Osteocyte (in vitro differentiated cells): ENCODE measurements at places on chromosomes 7 and 10. TPM values are rescaled to one million over a fixed set of nuclear protein-coding genes. Genes with fewer than 3 reads are reported as not detected.

DNA sequence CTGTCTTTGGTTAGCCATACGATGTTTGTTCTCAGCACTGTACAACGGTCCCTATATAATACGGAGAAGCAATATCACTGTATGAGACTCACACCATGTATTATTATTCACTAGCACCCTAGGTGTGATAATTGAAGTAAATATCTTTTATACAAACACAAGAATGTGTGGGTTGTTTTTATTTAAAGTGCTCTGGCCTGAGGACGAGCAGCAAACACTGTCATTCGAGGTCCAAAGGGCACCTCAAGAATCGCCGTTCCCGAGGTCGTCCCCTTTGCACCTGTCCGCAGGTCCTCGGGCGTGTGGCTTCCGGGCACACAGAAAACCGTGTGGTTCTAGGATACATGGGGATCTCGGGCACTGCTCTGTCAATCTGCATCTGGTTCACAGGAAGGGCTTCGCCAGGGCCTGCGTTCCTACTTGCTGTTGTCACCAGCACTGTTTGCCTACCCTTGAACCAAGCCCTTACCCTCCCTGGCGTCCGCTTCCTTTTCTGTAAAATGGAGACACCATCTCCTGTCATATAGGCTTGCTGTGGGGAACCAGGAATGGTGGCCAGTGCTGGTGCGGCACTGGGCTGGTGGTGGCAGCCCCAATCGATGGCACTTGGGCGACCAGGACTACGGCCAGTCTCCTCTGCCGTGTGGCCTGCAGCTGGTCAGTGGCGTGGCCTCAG, 28.5 kb upstream of the SH2B2 start:
- DNase-seq: no peak

GRCh38 chr10:60446070-60446833, 56.6 kb upstream of the ANK3 start:
- no peak for DNase-seq

DNA sequence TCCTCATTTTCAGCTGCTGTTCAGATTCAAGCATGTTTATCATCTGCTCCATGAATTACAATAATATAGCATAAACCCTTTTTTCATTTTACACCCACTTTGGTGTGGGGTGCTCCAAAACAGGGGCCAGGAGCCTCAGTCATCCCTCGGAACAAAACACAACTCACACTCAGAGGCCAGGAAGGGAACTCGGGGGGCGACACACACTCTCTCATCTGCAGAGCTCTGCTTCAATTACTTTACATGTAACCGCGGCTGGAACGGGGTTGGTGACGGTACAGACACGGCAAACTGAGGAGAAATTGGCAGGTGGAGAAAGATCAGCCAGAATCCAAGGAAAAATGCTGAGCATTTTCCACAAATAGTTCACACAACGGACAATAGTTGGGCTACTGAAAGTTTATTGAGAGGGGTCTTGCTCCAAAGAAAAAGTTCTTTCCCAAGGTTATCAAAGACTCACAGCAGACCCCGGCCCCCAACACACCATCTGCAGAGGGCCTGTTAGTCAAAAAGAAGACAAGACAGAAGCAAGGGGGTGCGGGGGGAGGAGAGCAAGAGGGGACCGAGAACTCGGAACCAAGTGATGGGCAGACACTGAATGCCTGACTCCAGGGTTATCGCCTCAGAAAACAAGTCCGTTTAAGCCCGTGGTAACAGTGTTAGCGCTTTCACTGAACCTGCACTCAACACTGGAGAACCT, 20.5 kb downstream of the DIP2C start:
- DNase-seq: peak; percentile 64

DNA sequence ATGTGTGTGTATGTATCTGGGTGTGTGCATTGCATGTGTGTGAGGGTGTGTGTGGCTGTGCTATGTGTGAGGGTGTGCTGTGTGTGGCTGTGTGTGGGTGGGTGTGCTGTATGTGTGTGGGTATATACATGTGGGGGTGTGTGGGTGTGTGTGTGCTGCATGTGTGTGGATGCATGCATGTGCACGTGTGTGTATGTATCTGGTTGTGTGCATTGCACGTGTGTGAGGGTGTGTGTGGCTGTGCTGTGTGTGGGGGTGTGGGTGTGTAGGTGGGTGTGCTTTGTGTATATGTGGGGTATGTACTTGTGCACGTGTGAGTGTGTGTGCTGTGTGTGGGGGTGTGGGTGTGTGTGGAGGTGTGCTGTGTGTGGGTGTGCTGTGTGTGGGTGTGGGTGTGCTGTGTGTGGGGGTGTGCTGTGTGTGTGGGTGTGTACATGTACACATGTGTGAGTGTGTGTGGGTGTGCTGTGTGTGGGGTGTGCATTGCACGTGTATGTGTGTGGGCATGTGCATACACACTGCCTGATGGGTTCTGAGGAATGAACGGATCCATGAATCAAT, 579.8 kb downstream of the PTPRN2 start:
- no peak for DNase-seq

GRCh38 chr7:104642560-104642959, 314.2 kb downstream of the LHFPL3 start:
- DNase-seq: no peak

DNA sequence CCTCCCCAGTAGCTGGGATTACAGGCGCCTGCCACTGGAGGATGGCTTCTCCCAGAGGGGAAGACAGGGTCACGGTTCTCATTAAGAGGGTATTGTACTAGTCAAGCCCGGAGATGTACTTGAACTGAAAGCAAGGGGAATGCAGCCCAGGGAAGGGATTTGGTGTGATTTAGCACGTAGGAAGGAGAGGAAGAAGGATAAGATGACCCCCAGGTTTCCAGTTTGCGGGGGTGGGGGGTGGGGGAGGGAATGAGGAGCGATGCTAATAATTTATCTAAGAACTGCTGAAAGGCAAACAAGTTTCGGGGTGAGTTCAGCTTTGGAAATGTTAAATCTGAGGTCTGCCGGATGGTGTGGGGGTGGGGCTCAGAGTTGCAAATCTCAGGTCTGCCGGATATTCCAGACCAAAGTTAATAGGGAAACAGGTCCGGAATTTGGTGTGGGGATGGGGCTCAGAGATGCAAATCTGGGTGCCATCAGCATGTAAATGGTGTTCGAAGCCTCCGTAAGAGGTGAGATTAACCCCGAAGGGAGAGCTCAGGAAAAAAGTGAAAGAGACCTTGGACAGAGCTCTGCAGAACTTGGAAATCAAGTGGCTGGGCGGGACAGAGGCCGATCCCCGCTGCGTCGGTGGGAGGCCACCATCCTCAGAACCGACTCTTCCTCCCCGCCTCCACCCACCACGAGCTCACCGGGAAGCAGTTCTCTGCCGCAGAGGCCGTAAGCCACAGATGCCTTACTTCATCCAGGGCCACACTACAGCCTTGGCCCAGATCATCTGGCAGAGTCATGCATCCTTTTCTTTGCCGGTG, 1.6 kb upstream of the SEPHS1 start:
- DNase-seq: no peak

- no peak for DNase-seq
Measured at GRCh38 chr10:77717336-77717735, 79.7 kb upstream of the KCNMA1 start.

Gene ACTL6B
- total RNA-seq: not detected in 2 replicates

- no peak for DNase-seq
Measured at GRCh38 chr10:7625836-7626235, 40.9 kb downstream of the ITIH5 start.

DNA sequence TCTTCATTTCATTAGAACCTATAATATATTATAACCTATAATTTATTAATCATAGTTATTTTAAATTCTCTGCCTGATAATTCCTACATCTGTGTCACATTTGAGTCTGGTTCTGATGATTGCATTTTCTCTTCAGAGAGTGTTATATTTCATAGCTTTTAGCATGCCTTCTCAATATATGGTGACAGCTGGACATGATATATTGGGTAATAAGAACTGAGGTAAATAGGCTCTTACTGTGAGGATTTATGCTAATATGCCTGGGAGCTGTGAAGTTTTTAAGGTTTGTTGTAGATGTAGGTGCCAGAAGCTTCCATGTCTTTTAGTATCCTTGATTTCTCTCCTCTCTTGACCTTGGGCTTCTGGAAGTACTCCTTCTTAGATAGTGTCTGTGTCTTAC, 325.9 kb upstream of the SEMA3D start:
- no peak for DNase-seq

Gene FRMPD2
- not detected in 2 replicates for total RNA-seq

Gene MAGI2
- total RNA-seq: 10.7 TPM in 2 replicates

GRCh38 chr7:130293521-130293920, 560 bp downstream of the CPA4 start:
- no peak for DNase-seq

- DNase-seq: no peak
Measured at GRCh38 chr7:36777062-36777461, 52.8 kb upstream of the AOAH start.

DNA sequence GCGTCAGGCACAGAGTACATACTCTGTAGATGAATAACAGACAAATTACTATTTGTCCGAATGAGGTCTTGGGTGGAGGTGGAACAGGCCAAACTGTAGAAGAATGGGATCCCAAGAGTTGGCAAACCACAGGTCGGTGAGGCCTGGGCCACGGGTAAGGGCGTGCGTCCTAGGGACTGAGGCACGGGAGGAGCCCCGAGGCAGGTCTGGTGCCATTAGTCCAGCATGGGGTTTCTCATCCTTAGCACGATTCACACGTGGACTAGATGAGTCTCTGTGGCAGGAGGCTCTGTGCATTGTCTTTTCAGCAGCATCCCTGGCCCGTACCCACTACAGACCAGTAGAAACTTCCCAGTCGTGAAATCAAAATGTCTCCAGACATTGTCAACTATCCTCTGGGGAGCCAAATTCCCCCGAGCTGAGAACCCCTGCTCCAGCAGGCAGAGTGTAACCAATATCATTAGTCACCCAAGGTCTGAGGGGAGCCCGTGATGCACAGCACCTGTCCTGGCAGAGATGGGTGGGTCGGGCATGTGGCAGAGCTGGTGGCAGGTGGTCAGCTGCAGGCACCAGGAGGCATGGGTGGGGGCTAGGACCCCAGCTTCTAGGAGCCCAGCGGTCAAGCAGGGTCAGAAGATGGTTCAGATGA, 61.3 kb downstream of the COL13A1 start:
- no peak for DNase-seq

DNA sequence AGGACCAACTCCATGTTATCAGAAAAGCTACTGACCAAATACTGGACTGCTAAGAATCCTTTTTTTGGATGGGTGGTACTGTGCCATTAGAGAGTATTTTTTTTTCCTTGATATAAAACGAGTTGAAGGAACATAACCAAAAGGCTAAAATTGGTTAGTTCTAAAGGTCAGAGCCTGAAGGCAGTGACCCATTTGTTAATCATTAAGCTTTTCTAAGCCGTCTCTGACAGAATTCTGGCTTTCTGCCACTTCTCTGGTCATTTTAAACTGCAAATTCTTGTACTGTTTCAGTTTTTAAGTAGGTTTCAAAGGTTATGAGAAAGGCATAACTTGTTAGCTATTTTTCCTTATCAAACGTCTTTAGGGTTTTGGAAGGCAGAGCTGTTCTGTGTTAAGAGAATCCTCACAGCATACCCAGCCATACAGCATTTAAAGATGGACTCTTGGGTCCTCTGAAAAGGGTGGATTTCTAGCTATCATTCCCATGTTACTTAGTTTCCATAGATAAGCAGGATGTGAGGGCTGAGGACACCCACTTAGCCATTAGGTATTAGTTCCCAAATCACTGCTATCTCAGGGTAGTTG, 196.8 kb downstream of the RNLS start:
- DNase-seq: no peak

Gene DGKI
- 3.0 and 3.1 TPM in 2 replicates for total RNA-seq

DNA sequence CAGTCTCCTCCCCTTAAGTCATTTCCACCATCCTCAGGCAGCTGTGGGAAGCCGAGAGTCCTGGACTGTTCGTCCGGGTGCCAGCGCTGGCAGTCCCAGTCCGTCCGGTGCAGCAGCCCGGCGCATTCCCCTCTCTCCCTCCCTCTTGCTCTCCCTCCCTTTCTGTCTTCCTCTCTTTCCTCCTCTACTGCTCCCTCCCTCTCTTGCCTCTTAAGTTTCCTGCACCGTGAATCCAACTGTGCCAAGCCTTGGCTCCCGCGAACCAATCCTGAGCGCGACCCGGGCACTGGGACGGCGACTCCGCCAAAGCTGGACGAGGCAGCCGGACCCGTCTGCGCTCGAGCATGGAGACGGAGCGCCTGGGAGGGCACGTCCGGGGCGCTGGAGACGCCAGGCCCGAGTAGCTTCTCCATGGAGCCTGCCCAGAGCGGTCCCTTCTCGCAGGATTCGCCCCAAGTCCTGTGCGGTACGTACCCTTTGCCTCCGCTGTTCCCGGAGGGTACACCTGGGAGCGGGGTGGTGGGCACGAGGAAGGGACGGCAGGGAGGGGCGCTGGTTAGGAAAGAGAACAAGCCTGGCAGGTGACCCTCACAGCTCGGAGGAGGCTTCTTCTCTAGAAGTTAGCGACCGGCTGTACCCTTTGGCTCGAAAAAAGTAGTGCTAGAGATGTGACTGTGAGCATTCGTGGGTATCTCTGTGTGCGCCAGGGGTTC, 1.0 kb downstream of the NXPH1 start:
- DNase-seq: no peak

Gene TEX36
- not detected in 2 replicates for total RNA-seq

Gene GOT1
- total RNA-seq: 31.5 and 35.4 TPM in 2 replicates

GRCh38 chr10:82847242-82847641, 972.2 kb downstream of the NRG3 start:
- DNase-seq: no peak

DNA sequence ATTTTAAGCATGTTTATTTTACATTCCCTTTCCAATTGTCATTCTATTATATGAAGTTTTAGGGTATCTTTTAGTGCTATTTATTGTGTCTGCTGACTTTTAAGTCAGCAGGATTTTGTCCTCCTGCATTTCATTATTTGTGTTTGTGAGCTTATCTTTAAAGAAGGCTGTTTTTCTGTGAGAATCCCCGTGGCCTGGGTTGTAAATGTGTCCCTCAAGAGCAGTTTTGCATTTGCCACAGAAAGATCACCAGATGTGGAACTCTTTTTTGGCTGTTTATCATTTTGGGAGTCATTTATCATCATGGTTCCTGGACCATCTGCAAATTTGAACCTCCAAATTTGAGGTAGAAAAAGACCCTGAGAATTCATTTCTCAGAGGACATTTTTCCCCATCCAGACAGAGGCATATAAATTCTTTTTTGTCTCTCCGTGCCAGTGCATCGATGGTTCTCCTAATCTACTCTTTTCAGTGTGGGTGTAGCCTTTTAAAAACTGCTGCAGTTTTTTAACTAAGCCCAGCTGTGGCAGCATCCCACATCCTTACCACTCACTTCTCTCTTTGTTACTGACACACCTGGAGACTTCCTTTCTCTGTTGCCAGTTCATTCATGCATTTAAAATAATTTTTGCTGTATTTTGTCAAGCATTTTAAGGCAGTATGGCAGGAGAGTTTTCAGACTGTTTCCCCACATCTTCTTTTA, 20.1 kb upstream of the MTURN start:
- DNase-seq: no peak

Gene TMEM176A
- total RNA-seq: not detected in 2 replicates

DNA sequence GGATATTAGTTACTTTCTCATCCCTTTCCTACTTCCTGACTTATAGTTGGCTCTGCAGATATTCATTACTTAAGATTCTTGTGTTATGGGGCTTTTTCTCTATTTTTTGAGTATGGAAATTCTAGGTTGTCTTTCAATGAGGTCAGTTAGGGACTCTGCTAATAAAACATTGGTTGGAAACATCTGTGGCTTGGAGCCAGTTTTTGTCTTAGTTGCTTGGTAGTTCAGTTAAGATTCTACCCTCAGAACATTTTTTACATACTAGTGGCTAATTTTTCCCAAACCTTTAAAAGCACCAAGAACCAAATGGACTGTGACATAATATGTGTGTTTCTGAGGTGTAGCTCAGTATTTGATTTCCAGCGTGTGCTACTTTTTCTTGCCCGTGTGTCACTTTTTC, 305.6 kb upstream of the FZD1 start:
- DNase-seq: no peak
